Ascending aorta (tissue), 2 donors: ENCODE measurements at places on chromosomes 4 and X. TPM values are rescaled to one million over a fixed set of nuclear protein-coding genes. Genes with fewer than 3 reads are reported as not detected.

Gene PLAC1
- not detected for total RNA-seq

Gene CHST7
- 64.6 TPM for total RNA-seq

Gene AIFM1
- total RNA-seq = 0.75 TPM

Gene DCX
- total RNA-seq = not detected

Gene TMEM156
- not detected for total RNA-seq

Gene PAGE2B
- not detected for total RNA-seq

DNA sequence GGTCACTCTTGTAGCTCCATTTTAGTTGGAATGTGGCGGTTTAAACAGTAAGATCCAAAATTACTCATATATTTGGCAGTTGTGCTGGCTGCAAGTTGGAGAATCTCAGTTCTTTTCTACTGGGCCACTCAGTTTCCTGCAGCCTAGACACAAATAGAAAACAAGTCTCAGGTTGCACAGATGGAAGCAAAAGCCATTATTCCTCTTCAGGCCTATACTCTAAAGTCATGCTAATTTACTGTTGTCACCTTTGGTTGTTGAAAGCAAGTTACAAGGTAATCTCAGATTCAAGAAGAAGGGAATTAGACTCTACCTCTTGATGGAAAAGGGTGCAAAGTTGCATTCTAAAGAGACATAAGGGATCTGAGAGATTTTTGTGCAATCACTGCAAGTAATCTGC, 345.4 kb downstream of the ADAM29 start:
- DNase-seq = no peak
- no peak overlapping the region for H3K4me3 ChIP-seq
- no peak overlapping the region for H3K27ac ChIP-seq
- no peaks in the 10 kb centered on the region for H3K4me1 ChIP-seq
- no peaks in the 10 kb centered on the region for H3K27me3 ChIP-seq

GRCh38 chr4:163866728-163867315, 372.3 kb downstream of the TMA16 start:
- H3K36me3 ChIP-seq = no peaks in the 10 kb centered on the region
- H3K4me3 ChIP-seq = no peak overlapping the region
- H3K27me3 ChIP-seq = no peaks in the 10 kb centered on the region
- H3K4me1 ChIP-seq = no peaks in the 10 kb centered on the region

- H3K27ac ChIP-seq = no peak overlapping the region
- DNase-seq = no peak
- no peaks in the 10 kb centered on the region for H3K36me3 ChIP-seq
- H3K4me1 ChIP-seq = no peaks in the 10 kb centered on the region
These were observed 61.1 kb downstream of the ZNF518B start for GRCh38 chr4:10395971-10396580.

DNA sequence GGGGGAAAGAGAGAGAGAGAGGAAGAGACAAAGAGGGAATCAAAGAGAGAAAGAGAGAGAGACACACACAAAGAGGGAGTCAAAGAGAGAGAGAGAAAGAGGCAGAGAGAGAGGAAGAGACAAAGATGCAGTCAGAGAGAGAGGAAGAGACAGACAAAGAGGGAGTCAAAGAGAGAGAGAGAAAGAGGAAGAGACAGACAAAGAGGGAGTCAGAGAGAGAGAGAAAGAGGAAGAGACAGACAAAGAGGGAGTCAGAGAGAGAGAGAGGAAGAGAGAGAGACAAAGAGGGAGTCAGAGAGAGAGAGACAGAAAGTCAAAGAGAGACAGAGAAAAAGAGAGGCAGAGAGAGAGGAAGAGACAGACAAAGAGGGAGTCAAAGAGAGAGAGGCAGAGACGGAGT, 45.5 kb downstream of the MAGEA9 start:
- no peaks in the 10 kb centered on the region for H3K27me3 ChIP-seq
- DNase-seq = no peak
- no peak overlapping the region for H3K27ac ChIP-seq
- no peaks in the 10 kb centered on the region for H3K4me1 ChIP-seq

DNA sequence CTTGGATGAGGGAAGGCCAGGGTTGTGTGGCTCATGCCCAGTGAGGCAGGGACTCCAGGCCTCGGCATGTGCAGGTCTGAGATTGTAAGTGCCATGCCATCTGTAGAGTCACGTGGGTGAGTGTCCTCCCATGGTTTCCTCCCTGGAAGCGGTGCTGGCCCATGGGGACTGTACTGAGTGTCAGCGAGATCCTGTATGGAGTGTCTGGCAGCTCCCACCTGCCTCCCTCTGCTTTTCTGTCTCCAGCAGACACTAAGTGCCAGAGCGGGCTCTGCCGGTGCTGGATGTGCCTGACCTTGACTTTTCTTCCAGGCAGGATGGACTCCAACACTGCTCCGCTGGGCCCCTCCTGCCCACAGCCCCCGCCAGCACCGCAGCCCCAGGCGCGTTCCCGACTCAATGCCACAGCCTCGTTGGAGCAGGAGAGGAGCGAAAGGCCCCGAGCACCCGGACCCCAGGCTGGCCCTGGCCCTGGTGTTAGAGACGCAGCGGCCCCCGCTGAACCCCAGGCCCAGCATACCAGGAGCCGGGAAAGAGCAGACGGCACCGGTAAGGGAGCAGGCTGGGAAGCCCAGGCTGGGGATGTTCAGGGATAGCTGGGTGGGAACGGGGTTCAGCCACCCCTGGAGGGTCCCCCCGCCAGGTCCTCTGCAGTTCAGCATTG, 7.6 kb downstream of the WFS1 start:
- peaks cover 75% of the 10 kb centered on the region for H3K4me1 ChIP-seq
- peak overlapping the region; percentile 73 for H3K27ac ChIP-seq
- DNase-seq = no peak
- no peak overlapping the region for H3K4me3 ChIP-seq
- H3K36me3 ChIP-seq = peaks cover 3% of the 10 kb centered on the region

DNA sequence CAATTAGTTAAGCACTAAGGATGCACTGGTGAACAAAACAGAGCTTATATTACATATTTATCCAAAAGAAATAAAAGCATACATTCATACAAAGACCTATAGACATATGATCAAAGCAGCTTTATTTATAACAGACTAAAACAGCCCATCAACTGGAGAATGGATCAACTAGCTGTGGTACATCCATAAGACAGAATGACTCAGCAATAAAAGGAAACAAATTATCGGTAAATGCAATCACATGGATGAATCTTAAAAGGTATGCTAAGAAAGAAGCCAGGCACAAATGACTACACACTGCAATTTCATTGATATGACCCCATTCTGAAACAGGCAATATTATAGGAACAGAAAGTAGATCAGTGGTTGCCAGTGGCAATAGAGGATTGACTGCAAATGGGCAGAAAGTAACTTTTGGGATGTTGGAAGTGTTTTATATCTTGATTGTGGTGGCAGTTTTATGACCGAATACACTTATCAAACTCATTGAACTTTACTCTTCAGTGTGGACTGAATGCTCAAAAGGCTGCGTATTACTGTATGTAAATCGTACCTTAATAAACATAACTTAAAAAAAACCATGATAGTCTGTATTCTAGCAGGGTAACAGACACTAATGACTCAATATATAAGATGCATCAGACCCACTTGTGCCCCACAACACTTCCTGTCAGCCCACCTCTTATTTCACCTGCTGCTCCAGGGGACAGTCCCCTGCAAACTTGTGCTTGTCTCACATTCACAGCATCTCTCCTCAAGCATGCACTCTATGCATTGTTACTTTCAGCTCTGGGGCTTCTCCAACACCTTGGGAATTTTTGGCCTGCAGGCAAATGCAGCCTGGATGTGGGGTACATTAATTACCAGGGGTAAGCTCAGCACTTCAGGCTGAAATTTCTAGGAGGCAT, 59.1 kb downstream of the MID1IP1 start:
- no peak for DNase-seq
- H3K36me3 ChIP-seq = no peaks in the 10 kb centered on the region
- no peaks in the 10 kb centered on the region for H3K27me3 ChIP-seq

DNA sequence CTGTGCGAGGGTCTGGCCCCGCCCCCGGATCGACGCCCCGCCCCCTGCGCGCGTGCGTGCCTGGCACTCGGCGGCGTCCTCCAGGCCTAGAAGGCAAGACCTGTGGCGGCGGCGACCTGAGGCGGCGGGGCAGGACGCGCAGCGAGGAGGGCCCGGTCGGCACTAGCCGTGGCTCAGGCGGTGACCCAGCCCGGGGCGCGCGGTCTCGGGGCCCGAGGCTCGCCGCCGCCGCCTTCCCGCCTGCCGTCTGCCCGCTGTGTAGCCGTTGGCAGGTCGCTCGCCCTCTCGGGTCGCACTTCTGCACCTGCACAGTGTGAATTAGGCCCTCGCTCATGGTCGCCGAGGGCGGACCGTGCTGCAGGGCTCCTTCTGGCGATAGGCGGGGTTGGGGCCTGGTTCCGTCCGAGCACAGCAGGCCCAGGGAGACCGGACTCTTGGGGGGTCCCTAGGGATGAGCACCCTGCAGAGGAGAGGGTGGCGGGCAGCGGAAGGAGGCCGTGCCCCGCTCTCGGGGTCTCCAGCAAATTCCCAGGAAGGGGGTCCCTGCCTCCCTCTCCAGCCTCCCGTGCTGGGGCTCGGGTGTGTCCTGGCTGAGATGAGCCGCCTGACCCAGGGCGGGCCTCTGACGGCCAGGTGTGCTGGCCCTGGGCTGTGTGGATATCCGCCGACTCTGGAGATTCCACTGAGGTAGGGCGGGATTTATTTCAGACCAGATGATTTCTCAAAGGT, 557 bp upstream of the FAM53A start:
- H3K27me3 ChIP-seq = no peaks in the 10 kb centered on the region
- peaks cover 7% of the 10 kb centered on the region for H3K4me1 ChIP-seq
- H3K36me3 ChIP-seq = no peaks in the 10 kb centered on the region
- peak; percentile 96 for DNase-seq

- H3K4me1 ChIP-seq = no peaks in the 10 kb centered on the region
- no peak overlapping the region for H3K4me3 ChIP-seq
- H3K27ac ChIP-seq = no peak overlapping the region
- no peak for DNase-seq
- H3K36me3 ChIP-seq = no peaks in the 10 kb centered on the region
These were observed 1248.1 kb downstream of the RAPGEF2 start for GRCh38 chr4:160350944-160351343.
